ENCODE measurements at places on chromosomes 2 and 18.

- no peak for DNase-seq
These were observed 71.7 kb upstream of the RBMS1 start for GRCh38 chr2:160565099-160565845.

- DNase-seq, result no peak
These were observed 45.3 kb downstream of the PSMD14 start for GRCh38 chr2:161353543-161353942.

- no peak for DNase-seq
These were observed 438.7 kb downstream of the MBD2 start for GRCh38 chr18:53785811-53786210.

DNA sequence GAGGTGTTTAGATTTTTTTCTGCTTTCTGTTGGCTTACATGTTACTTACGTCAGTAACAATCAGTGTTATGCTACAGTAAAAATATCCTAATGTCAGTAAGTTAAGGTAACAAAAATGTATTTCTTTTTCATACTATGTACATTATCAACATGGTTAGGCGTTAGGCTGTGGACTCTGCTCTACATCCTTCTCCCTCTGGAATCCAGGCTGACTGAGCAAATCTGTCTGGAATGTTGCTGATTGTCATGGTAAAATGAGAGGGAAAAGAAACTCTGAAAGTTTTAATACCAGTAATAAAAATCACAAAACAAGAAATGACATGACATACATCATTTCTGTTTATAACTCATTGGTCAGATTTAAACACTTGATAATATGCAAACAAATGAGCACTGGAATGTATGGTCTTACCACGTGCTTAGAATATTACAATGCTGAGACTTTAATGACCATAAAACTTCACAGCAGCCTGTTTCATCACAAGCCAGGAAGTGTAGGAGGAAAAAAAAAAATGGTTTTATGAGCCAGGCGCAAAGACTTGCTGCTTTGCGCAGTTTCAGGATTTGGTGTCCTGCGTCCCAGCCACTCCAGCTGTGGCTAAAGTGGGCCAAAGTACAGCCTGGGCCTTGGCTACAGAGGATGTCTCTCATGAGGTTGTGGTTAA is 252.4 kb downstream of the FSIP2 start:
- no peak for DNase-seq

DNA sequence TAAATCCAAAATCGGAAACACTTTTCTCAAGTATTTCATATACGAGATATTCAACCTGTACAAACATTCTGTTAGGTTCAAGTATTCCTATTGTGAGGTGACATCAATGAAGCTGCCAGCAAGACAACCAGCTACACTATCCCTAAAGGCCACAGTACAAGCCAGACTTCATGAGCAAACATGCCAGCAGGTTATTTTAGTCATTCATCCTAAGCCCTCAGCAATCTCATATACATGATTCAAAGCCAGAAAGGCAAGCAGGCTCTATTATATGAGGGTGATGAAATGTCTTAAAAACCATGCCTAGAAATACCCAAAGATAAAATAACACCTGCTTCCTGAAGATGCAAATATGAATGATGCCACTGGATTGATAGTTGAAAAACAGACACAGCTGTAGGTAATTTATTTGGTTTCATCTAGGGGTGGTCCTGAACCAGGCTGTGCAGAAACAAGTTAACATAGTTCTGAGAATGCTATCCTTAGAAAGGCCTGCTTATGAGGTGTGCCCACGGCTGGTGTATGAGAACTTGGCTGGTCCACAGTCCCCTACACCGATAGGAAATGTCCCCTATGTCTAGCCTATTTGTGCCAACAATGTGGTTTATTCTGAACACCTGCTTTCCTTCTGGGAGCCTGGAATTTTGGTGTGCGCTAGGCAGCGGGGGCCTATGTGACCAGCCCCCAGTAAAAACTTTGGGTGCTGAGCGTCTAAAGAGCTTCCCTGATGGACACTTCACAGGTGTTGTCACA is 48.2 kb upstream of the KIDINS220 start:
- no peak for DNase-seq

- no peak for DNase-seq
These were observed 44.1 kb upstream of the SIX3 start for GRCh38 chr2:44897406-44897805.

DNA sequence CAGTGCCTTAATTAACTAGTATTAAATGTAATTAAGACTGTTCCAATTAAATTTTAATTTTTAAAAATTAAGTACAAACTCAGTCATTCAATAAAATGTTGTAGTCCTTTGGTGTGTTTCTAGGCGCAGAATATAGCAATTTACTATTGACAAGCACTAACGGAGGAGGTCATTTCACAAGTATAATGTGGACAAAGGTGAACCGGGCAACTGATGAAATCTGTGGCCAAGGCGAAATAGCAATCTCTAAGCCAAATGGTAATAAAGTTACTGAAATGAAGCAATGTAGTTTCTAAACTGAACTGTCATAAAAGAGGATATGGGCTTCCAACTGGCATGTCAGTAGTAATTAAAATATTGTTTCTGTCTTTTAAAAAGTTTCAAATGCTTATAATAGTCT is 27.5 kb downstream of the FIGN start:
- no peak for DNase-seq

- DNase-seq, result no peak
These were observed 62.5 kb downstream of the C1D start for GRCh38 chr2:68000170-68000825.

GRCh38 chr2:85648619-85649018 is 19.4 kb downstream of the SFTPB start:
- no peak for DNase-seq

DNA sequence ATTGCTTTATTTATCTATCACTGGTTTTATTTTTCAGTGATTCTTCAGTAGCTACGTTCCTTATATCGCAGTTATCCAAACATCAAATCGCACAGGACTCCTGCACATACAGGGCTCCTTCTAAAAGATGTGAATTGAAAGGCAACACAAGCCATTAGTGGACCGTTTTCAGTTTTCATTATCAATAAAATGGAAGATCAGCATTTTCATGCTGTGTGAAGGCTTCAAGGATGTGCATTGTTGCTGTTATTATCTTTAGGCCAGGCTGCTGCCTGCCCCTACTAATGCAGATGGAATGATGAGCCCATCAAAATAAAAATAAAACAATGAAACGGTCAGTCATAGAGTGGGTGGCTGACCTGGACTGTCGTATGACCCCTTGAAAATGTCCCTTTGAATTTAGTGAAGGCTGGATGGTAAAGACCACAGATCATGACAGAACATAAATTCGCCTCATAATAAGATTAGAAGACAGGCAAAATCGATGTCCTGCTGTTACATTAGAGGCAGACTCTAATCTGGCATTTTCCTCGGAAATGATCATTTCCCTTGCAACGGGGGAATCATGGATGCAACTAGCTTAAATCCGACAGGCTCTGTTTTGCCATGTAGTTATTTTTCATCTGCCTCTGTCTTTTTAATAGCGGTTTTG is 32.9 kb downstream of the ITGB6 start:
- no peak for DNase-seq

GRCh38 chr2:31414601-31415241 is at the start of gene XDH:
Gene XDH, minus strand, starts transcription at chr2:31414742. Its CDS starts 76 bp downstream, at chr2:31414666.
- DNase-seq, result no peak

- no peak for DNase-seq
These were observed 120.5 kb upstream of the HS6ST1 start for GRCh38 chr2:128439031-128439790.

DNA sequence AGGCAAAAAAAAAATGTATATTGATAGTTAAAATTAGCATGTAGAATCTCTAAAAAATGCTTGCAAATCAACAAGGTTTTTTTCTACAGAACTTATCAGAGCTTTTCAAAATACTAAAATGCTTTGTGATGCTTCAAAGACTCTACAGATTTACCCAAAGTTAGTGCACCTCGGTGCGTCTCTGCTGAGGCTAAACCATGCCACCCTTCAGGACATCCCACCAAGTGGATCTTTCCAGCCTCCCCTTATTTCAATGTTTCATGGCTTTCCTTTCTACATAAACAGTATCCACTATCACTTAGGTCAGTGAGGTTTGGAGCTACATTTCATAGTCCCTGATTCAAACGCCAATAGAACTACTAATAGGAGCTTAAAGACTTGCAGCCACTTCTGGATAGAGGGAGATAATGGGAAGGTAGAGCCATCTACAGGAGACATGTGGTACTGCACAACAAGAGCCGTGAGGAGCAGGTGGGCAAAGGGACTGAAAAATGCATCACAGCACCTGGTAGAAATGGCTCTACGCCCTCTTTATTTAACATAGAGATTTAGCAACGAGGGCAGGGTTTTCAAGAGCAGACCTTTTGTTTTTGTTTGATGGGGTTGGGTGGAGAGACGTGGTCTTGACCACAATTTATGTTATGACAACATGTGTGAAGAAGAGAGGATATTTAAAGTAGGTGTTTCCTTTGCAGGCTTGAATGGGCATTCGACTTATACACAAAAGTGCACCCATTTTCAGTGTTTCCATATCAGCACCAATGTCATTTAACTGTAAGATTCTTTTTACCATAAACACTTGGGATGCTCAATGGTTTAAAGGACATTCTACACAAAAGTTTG is 56.1 kb upstream of the SLC35G4 start:
- peak; percentile 3 for DNase-seq

- no peak for DNase-seq
These were observed 411.8 kb downstream of the RAD51AP2 start for GRCh38 chr2:17106418-17106817.

GRCh38 chr2:204827701-204828590 is 282.7 kb downstream of the PARD3B start:
- no peak for DNase-seq

GRCh38 chr2:37671816-37672103 is 318 bp upstream of the CDC42EP3 start:
- DNase-seq, result no peak

- DNase-seq, result no peak
These were observed 156.0 kb downstream of the TANC1 start for GRCh38 chr2:159124441-159124911.

DNA sequence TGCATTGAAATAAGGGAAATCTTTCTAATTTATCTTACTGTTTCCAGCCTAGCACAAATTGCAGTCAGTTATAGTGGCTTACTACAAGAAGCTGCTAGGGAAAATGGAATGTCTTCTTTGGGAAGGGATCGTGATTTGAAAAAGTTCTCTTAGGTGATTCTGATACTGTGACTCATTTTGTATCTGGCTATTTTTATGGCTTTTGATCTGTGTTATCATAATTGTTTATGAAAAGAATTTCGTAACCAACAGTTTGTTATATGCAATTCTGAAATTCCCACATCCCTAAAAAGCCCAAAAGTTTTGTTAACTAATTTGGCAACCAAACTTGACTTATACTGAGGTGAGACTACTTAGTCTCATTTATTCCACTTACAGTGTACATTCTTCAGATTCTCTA is 12.4 kb downstream of the PTPN4 start:
- no peak for DNase-seq

- no peak for DNase-seq
These were observed 114.6 kb downstream of the MAPK4 start for GRCh38 chr18:50674307-50674980.

DNA sequence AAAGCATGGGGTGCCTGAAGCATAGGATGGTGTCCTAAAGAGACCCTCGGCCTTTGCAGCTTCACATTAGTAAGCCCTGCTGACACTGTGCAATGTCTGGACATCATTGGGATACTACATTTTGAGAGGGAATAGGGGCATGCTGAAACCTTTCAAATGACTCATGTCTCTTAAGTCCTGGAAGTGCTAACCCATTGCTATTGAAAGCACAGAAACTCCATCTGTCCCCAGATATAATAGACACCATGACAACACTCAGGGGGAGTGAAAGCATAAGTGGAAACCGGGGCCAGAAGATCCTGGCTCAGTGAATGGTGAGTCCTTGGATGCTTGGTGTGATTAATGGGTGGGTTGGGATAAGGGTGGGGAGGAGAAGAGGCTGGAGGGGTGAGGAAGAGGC is 595.5 kb upstream of the ID2 start:
- no peak for DNase-seq

DNA sequence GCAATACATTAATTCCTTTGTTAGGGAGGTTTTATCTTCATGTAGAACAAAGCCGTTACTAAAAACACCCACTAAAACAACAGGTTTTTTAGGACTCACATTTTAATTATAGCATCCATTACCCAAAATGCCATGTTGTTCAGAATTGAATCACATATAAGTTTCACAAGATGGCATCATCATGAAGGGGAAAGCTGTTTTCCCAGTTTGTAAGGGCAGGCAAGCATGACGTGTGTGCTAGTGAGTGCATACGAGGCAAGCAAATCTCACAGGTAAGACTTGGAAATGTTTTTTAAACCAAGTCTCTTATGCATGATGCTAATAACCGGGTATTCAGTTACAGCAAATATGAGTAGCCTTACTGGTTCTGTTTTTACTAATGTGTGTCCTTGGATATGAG is 111.8 kb upstream of the NFATC1 start:
- no peak for DNase-seq

GRCh38 chr2:36058953-36059352 is 296.6 kb upstream of the CRIM1 start:
- no peak for DNase-seq

GRCh38 chr2:46202453-46202852 is 94.8 kb upstream of the EPAS1 start:
- DNase-seq, result no peak

- no peak for DNase-seq
These were observed 123.7 kb upstream of the PPP1CB start for GRCh38 chr2:28627722-28628480.

DNA sequence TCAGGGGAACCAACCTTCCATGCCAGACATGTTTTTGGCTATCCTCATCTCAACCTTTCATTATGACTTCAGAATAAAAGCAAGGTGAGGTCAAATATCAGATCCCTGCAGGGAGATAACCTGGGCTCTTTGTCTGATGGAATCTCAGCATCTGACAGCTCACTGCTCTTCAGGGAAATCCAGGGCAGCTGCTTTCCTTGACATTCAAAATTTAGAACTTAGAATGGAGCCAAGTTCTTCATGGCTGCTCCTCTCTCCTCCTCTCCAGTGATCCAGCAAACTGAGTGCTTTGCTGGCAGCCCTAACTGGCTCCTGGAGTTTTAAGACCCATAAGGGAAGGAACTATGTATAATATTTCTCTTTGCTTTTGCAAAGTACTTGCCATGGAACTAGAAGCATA is 716.3 kb downstream of the TSN start:
- DNase-seq, result no peak

GRCh38 chr2:85613717-85614515 is 2.0 kb upstream of the C2orf68 start:
- DNase-seq, result no peak

- no peak for DNase-seq
These were observed 31.9 kb upstream of the CEP68 start for GRCh38 chr2:65024149-65024829.

GRCh38 chr2:7555260-7555659 is 638.0 kb downstream of the RNF144A start:
- no peak for DNase-seq

Measured in T follicular helper cell (primary cell).